CD4-positive, alpha-beta T cell treated with Interleukin-4 for 1 hour (primary cell): ENCODE measurements at places on chromosomes 5 and 9.

DNA sequence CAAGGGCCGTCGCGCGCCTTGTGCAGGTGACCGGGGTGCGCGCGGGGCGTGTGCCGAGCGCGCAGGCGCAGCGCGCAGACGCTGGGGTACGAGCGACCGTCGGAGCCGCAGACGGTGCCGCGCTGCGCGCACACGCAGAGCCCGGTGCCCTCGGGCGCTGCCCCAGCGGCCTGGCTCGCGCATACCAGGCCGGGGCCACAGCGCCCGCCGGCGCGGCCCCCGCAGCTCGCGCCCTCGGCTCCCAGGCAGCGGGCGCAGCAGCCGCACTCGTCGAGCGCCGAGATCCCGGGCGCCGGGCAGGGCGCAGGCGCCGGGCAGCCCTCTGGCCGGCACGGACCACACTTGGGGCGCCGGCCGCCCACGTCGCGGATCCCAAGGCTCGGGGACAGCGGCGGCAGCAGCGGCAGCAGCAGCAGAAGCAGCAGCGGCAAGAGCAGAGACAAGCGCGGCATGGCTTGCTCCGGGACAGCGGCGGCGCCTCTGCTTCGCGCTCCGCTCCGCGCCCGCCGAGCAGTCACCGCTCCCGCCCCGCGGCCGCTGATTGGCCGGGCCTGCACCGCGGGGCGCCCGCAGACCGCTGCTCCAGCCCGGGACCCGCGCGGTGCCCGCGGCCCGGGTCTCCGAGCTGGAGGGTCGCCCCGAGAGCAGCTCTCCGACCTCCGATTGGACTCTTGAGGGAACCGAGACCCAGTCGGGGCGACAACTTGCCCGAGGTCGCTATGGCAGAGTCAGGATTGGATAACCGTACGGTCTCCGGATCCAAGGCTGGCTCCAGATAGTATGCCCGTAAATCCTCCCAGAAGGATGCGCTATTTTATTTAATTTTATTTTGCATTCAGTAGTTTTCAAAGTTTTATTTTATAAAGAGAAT lies at the start of gene IGFBPL1:
IGFBPL1 (minus strand) TSS at position 482 of the 871 bp plus-strand sequence; CDS start at position 452, 30 bp downstream.
- no peak for DNase-seq

- DNase-seq, result no peak
These were observed 510.1 kb upstream of the CDH18 start for GRCh38 chr5:20498102-20498501.

DNA sequence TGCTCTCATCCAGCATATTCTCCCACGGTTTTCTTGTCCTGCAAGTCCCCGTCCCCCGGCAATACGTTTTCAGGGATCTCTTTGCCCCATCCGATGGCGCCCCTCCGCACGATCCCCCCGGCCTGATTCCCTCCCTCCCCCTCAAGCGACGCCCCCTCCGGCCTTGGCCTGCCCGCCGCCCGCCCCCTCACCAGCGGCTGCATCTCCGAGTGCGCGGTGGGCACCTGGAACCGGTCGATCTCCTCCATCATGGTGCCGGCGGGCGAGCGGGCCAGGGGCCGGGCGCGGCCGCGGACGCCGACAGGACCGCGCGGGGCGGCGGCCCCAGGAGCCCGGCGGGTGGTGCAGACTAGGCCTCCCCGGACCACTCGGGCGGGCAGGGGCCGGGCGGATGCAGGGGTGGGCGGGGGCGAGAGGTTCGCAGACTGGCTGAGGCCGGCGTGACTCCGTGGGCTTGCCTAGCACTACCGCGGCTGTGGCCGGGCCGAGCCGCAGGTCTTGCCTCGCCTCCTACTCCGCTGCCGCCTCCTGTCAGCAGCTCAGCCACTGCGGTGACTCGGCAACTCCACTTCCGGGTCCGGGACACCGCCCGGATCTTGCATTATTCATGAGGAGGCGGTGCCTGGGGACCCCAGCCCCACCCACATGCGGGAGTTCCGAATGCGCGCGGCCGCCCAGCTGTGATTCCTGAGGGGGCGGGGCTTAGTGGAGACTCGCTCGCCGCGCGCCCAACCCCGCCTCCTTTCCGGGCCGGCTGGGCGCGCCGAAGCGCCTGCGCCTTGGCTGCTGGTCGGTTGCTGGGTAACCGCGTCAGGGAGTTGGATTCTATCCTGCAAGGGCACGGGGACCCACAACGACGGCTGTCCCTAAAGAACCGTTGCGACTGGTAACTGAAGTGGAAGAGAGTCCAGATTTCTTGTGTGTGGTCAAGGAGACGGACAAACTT lies at the start of the genes DNAI1 and FAM219A:
DNAI1 (plus strand) TSS at position 793 of the 946 bp plus-strand sequence. CDS start 201 bp downstream, outside the sequence.
FAM219A (minus strand) TSS at position 558 of the 946 bp plus-strand sequence; CDS start at position 251, 307 bp downstream.
- peak; percentile 99 for DNase-seq

- DNase-seq, result no peak
These were observed 160.9 kb upstream of the LHFPL2 start for GRCh38 chr5:78809444-78809843.

DNA sequence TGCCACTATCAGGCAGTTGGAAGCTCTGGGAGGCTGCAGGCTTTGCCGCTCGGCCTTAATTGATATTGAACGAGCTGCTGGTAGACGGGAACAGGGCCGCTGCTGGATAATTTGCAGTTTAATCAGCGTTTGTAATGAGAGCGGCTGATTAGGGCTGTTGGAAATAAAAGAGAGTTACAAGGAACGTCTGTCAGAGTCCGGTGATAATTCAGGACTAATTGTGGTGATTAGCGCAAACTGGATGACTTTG lies 68.2 kb upstream of the TBCA start:
- no peak for DNase-seq

DNA sequence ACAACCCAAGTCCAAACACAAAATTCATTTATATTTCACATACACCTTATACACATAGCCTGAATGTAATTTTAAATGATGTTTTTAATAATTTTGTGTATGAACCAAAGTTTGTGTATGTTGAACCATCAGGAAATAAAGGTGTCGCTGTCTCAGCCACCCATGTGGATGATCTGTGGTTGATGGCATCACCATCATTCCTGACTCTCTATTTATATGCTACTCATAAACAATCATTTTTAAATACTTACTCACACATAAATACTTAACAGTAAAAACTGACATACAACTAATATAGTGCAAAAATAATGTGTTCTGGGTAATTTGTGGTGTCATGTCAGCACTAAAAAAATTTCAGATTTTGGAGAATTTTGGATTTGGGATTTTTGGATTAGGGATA lies 38.4 kb downstream of the SMC5 start:
- no peak for DNase-seq

DNA sequence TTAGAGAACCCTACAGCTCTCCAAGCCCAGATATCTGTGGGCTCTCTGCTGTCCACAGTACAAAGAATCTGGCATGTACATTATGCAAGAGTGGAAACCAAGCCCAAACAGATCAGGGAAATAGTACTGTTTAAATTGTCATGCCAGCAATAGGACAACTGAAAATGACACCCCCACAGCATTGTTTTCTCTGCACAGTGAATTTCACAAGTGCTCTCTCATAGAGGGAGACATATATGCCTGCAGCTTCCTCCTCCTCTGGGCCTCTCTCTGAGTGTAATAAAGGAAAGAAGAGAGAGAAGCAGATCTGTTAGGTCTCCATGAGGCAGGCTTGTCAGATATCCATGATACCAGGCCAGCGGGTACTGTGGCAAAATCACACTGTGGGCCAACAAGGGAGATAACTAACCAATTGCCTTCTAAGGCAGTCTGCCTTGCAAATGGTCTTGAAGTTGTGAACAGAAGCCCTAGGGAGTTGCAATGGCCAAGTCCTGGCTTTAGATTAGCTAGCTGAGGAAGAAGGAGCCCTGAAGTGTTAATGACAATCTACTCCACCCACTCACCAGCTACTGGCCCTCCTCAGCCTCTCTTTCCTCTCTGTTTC lies 54.4 kb upstream of the JMY start:
- DNase-seq, result no peak

- peak; percentile 77 for DNase-seq
These were observed 24.5 kb upstream of the NRARP start for GRCh38 chr9:137326445-137327065.

DNA sequence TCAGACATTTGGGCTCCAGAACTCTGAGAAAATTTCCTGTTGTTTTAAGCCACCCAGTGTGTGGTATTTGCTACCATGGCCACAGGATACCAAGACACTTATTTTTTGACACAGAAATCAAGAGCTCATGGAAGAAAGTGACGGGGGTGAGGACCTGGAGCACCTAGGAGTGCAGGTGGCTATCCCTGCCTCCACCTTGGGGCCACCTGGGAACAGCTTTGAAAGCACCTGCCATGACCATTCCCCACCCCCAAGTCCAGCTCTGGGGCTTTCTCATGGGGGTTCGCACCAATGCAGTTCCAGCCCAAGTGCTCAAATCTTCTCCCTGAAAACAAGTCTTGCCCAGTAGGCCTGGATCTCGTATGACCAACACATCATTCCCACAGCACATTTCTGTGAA lies 214.9 kb upstream of the IRX1 start:
- no peak for DNase-seq

DNA sequence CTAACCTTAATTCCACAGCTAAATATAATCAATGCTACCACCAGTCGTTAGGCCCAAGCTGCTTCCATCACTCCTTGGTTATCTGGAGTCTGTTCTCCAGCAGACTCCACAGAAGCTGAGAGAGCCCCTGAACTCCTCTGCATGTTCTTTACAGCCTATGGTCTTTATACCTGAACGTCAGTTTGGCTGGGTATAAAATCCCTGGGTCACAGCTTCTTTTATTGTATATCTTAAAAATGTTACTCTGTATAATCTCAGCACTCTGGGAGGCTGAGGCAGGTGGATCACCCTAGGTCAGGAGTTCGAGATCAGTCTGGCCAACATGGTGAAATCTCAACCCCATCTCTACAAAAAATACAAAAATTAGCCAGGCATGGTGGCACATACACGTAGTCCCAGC lies 23.7 kb upstream of the MRNIP start:
- DNase-seq, result no peak

GRCh38 chr9:113556877-113557593 lies 93.5 kb downstream of the RGS3 start:
- no peak for DNase-seq

DNA sequence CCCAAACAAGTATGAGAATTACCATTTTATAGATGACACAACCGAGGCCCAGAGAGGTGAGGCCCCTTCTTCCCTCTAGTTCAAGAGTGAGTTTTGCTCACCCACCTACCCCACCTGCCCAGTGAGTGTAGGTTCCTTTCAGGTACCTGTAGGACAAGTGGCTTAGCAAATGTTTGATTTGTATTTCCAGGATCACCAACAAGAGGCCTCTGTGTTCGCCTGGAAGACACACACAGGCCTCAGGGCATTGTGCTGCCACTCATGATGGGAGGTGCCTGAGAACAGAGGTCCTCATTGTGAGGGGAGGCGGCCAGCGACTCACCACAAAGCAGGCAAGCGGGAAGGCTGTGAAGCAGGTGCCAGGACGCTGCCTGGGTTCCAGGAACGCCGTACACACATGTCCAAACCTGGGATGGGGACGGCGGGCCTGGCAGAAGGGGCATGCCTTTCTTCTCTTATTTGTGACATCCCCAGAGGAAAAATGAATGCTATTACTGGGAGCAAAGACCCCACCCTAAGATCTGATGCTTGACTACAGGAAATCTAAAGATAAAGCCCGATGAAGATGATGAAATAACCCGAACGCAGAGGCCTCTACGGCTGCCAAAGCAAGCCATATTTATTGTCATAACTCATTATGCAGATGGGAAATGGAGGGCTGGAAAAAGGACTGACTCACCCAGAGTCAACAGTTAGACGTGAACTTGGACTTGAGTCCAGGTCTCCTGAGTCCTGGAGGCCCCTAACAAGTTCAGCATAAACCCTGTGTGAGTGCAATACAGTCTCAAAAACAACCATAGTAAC lies 60.2 kb upstream of the SLC25A51 start:
- no peak for DNase-seq

DNA sequence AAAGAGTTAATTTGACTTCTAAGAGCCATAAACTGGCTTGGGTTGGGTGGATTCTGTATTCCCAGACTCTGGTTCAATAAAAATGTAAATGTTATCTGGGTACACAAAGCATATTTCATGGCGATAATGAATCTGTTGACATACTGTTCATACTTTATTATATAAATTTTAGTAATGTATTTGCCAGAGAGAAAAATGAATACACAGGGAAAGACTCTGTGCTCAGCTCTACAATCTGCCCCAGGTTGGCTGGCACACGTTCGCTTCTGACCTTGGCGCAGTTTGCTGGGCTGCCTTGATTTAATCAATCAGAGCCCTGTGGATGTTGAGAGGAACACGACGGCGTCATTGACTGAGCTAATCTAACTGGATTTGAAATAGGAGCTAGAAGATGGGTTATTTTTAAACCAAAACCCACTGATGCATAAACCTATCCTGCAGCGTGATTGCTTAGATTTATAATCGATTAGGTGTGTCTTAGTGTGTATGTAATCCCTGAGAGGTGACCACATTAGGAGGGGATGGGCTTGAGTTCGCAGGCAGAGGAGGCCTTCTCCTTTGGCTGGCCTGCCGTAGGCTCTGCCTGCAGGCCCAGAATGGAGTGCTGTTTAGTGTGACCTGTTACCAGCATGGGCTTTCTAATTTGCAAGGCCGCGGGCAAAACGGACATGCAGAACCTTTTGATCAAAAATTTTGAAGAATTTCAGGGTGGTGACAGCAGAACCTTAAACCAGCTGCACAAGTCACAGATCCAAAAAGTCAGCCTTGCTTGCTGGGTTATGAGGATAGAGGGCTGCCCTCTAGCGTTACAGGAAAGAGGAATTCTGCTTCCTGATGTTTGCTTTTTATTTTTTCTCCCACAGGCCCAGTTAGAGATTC lies 3.9 kb upstream of the ADCY2 start:
- DNase-seq, result no peak

DNA sequence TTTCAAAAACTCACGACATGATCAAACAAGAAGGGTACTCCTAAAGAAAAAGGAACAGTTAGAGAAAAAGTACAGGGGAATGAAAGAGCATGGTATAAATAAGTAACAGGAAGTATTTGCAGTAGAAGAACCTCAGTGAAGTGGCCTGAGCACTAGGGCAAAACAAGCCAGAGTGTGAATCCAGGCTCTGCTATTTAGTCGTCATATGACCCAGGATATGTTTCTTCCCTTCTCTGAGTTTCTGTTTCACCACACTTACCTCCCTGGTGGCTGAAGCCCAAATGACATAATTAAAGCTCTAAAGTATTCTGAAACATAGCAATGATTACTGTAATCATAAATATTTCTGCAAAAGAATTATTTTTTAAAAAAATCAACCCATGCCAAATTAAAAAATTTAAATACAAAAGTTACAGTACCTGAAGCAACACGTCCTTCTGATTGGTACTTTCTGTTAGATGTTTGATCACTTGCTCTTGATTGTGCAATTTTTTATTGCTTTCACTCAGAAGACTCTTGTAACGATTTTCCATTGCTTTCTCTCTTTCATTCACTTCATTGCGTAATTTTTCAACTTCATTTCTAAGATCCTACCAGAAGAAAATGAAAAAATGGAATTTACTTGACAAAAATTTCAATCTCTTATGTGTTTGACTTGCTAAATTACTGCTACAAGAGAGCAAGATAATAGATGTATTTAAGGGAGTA lies 88.9 kb downstream of the CDK5RAP2 start:
- DNase-seq, result no peak

- no peak for DNase-seq
These were observed 336.2 kb upstream of the ZNF462 start for GRCh38 chr9:106526716-106527204.

GRCh38 chr5:106312360-106312759 lies 1358.4 kb downstream of the EFNA5 start:
- DNase-seq, result no peak

- DNase-seq, result no peak
These were observed 135.0 kb downstream of the STK32A start for GRCh38 chr5:147369742-147370374.

- peak; percentile 86 for DNase-seq
These were observed 456.6 kb downstream of the RAB3C start for GRCh38 chr5:59039296-59040023.

GRCh38 chr5:1488882-1489680 lies 34.7 kb downstream of the LPCAT1 start:
- DNase-seq, result peak; percentile 46
